ENCODE measurements at places on chromosomes 5 and 9.

DNA sequence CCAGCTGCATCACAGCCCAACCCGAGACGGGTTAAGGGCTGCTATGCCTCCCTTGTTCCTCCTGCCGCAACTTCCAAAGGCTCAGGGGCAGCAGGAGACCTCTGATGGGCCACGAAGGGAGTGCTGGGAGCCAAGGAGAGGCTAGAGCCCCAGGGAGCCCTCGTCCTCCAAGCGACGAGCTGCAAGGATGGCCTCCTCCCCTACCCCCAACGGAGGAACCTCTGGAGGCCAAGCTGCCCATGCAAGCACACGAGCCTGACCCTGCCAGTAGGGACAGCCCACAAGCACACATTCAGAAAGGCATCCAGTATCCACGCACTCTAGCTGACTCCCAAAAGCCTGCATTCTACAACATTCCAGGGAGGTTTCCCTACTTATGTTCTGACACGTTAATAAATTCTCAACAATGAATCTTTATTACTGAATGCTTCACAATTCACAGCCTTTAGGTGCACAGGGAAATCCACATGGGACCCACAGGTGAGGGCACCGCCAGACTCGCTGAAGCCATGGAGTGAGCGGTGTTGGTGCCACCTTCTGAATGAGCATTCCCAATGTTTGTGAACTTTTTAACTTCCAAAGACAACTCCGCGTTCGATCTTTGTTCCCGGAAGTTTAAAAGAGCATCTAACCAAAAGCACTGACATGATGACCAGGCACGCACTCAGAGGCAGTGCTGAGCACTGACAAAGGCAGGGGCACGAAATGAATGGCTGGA is 28.7 kb downstream of the IPPK start:
- DNase-seq = no peak

GRCh38 chr5:146762830-146763229 is 115.7 kb downstream of the PPP2R2B start:
- no peak for DNase-seq

DNA sequence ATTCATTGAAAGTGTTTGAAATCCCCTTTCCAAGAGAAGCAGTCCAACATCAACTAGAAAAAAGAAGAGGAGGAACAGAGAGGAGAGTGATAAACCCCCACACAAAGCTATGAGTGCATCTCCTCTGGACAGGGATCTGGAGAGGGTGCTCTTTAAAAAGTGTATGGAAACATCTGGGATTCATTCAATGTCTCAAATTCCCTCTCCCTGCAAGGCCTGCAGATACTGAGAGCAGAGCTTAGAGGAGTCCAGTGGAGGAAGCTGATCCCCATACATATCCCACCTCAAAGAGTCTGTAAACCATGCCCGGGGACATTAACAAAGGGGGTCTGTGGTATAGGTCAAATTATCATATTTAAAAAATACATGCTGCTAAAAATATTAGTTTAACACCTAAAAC is 2.2 kb downstream of the SPOCK1 start:
- no peak for DNase-seq

DNA sequence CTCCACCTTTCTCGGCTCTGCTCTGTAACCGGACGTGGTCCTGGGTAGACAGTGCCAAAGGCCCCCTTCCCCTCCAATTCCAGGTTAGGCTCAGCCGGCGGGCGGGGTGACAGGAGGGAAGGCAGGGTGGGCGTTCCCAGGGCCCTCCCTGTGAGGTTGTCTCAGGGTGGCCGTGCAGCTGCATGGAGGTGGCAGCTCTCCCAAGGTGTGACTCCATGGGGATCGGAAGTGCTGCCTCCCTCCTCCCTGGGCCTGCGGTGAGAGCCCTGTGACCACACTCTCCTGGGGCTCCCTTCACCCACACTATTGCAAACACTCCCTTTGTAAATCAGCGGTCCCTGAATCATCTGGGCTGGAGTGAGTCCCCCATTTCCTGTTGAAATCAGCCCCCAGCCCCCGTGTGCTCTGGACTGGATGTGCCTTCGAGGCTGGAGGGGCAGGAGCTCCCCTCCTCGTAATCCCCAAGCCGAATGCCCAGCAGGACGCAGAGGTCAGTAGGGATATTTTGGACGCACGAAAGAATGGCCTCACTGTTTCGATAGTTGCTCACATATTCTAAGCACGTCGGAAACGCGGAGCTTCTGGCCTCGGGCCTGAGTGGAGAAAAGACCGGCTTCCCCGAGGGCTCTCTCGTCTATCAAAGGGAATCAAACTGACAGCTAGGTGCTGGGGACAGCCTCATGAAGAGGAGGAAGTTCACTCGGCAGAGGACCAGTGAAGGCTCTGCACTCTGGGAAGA is 107.6 kb upstream of the COL5A1 start:
- no peak for DNase-seq

DNA sequence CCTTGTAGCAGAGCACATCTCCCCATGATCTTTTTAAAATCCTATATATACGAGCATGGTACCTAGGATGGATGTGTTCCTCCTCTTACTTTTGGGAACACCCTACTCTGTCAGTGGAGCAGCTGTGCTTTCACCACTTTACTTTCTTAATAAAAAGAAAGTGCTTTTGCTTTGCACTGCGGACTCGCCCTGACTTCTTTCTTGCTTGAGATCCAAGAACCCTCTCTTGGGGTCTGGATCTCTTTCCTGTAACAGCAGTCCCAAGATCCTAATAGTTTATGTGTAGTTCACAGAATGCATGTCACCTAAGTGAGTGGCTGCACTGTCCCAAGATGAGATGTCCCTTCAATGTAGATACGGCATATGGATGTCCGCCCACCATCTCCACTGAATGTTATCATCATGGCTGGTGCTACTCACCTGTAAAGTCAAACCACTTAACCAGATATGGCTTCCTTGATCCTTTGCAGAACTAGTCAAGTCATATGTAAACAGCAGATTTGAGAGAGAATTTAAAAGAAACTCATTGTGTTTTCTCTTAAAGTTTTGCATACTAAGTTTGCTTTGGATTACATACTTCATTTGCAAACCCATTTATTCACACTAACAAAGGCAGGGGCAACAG is 1.9 kb downstream of the FGF1 start:
- DNase-seq = no peak

GRCh38 chr5:2592766-2593165 is 158.7 kb downstream of the IRX2 start:
- no peak for DNase-seq
